ENCODE measurements at places on chromosomes 2 and 18. TPM values are rescaled to one million over a fixed set of nuclear protein-coding genes. Genes with fewer than 3 reads are reported as not detected.

DNA sequence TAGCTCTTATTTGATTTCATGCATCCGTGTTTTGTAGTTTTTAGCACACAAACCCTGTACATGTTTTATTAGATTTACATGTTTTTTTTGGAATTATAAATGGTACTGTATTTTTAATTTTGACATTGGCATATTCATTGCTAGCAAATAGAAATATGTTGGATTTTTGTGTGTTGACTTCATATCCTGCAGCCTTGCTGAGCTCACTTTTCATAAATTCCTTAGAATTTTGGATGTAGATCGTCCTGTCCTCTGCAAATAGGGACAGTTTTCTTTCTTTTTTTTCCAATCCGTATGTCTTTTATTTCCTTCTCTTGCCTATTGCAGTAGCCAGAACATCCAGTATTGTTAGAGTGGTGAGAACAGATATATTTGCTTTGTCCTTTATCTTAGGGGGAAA is 46.7 kb upstream of the GPR17 start:
- no peak overlapping the region for H3K27ac ChIP-seq
- no peak for DNase-seq
- no peaks in the 10 kb centered on the region for H3K36me3 ChIP-seq
- H3K4me1 ChIP-seq: no peaks in the 10 kb centered on the region
- no peaks in the 10 kb centered on the region for H3K27me3 ChIP-seq

DNA sequence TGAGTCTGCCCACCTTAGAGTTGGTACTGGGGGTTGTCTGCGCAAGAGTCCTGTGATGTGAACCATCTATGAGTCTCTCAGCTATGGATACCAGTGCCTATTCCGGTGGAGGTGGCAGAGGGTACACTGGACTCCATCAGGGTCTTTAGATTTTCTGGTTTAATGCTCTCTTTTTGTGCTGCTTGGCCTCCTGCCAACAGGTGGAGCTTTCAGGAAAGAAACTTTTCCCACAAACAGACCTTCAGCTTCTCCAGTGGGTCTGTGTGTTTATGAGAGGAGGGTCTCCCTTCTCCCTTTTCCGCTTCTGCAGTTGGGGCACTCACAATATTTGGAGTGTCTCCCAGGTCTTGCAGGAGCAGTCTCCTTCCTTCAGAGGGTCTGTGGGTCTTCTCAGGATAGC is 1721.9 kb upstream of the SLC39A10 start:
- H3K4me1 ChIP-seq: no peaks in the 10 kb centered on the region
- no peaks in the 10 kb centered on the region for H3K36me3 ChIP-seq
- H3K27ac ChIP-seq: no peak overlapping the region

GRCh38 chr2:190367091-190367490 is 23.7 kb downstream of the INPP1 start:
- peaks cover 59% of the 10 kb centered on the region for H3K36me3 ChIP-seq
- no peak overlapping the region for H3K27ac ChIP-seq
- no peaks in the 10 kb centered on the region for H3K27me3 ChIP-seq
- DNase-seq: no peak

GRCh38 chr2:230423851-230424458 is 8.0 kb downstream of the SP100 start:
- peak overlapping the region; percentile 81 for H3K27ac ChIP-seq
- no peak overlapping the region for H3K4me3 ChIP-seq
- peaks cover 36% of the 10 kb centered on the region for H3K4me1 ChIP-seq
- H3K36me3 ChIP-seq: no peaks in the 10 kb centered on the region
- H3K27me3 ChIP-seq: no peaks in the 10 kb centered on the region
- DNase-seq: no peak

- no peaks in the 10 kb centered on the region for H3K36me3 ChIP-seq
- no peak overlapping the region for H3K27ac ChIP-seq
- no peak for DNase-seq
- no peaks in the 10 kb centered on the region for H3K4me1 ChIP-seq
- H3K4me3 ChIP-seq: no peak overlapping the region
- H3K27me3 ChIP-seq: no peaks in the 10 kb centered on the region
Measured at GRCh38 chr2:62939735-62940491, 110.7 kb upstream of the OTX1 start.

The PLB1 gene
- 7.7 TPM for polyA plus RNA-seq

The RFX8 gene
- polyA plus RNA-seq: 0.71 TPM

DNA sequence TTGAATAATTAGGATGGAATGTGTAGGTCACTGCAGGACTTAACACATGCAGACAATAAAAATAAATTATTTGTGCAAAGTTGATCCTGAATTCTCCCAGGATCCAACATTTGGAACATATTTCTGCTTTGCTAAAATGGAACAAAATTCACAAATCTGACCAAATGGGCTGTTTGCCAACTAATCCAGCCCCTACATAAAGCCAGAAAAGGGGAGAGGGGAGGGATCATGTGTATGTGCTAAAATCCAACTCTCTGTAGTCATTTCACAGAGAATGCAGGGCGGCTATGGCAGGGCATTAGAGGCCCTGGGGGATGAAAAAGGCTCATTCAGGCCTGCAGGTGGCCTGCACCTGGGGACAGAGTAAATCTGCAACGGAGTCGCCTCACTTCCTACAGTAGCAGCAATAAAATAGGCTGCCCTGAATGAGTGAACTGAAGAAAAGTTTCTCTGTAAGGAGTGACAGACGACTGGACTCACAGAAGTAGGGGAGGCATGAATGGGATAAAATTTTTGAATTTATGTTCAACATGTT is 4.0 kb upstream of the ZFP36L2 start:
- peaks cover 9% of the 10 kb centered on the region for H3K4me1 ChIP-seq
- H3K36me3 ChIP-seq: no peaks in the 10 kb centered on the region
- no peak for DNase-seq
- H3K27ac ChIP-seq: no peak overlapping the region
- H3K27me3 ChIP-seq: no peaks in the 10 kb centered on the region

GRCh38 chr2:19866771-19867170 is 35.0 kb downstream of the TTC32 start:
- H3K27ac ChIP-seq: no peak overlapping the region
- no peak overlapping the region for H3K4me3 ChIP-seq
- H3K4me1 ChIP-seq: peaks cover 10% of the 10 kb centered on the region
- no peaks in the 10 kb centered on the region for H3K27me3 ChIP-seq

DNA sequence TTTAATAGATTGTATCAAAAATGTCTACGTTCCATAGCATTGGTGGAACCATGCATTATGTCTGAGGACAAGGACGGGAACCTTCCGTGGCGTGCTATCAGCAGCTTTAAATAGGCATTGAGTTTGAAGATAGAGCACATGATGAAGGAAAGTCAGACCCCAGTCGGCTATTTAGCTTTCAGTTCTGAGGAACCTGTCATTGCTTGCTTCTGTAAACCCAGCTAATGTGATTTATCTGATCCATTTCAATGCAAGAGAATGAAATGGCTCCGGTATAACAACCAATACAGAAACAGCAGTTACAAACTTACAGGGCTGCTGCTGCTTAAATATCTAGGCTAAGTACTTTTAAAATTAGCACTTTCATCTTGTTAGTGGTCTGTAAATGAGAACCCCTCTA is 503.3 kb downstream of the RNF144A start:
- H3K36me3 ChIP-seq: no peaks in the 10 kb centered on the region
- no peak overlapping the region for H3K4me3 ChIP-seq
- H3K27me3 ChIP-seq: peaks cover 6% of the 10 kb centered on the region
- no peak overlapping the region for H3K27ac ChIP-seq

DNA sequence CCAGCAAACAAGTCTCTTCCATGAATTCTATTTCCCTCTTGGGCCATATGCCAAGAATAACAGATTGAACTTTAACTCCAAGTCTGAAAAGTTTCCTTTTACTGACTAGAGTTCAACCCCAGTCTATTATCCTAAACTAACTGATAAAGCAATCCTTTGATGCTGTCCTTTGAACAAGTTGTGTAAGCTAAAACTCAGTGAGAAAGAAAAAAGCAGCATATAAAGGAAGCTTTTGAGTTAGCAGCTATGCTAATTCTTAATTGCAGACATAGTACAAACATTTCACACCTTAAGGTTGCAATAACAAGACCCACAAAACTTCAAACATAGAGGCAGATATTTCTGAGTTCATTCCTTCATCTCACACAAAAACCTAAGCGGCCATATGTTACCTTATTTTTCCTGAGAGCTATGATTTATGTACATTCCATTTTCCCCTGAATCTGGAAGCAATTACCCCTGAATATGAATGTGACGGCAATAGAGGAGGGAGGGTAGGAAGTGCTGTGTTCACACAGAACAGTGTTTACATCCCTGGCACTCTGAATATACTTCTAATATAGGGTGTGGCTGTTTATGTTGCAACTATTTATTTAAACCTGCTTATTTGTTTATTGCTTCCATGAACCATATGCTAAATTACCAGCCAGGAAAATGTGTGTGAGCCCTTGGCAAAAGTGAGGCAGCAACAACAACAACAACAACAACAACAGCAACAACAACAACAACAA is 180.6 kb downstream of the IRS1 start:
- no peak overlapping the region for H3K27ac ChIP-seq
- H3K27me3 ChIP-seq: no peaks in the 10 kb centered on the region
- H3K36me3 ChIP-seq: no peaks in the 10 kb centered on the region
- no peak overlapping the region for H3K4me3 ChIP-seq

The ATP8B1 gene
- 4.7 TPM for polyA plus RNA-seq

DNA sequence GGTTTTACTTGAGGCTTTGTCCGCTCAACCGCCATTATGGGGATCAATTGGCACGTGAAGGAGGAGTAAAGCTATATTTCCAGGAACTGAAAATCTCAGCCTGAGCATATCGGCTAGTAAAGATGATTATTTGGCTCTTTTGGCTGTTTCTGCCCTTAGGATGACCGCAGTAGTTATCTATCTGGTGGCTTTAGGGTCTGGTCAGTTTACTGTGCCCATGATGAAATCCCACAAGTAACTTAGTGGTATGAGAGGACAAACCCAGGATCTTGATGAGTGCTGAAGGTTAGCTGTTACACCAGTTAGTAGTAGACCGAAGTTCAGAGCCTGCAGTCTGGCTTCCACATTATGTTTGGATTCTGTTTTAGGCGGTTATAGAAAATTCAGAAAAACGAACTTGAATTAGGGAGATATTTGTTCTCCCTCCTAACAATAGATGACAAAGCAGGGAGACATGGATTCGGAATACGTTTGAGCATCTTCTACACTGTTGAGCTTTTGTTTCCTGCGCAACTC is 1.2 kb downstream of the MAT2A start:
- no peak for DNase-seq
- H3K36me3 ChIP-seq: peaks cover 47% of the 10 kb centered on the region
- H3K27ac ChIP-seq: peak overlapping the region; percentile 100

The AGXT gene
- polyA plus RNA-seq: 0.47 TPM

GRCh38 chr2:169136885-169137534 is 67.6 kb downstream of the DHRS9 start:
- no peaks in the 10 kb centered on the region for H3K4me1 ChIP-seq
- H3K27me3 ChIP-seq: no peaks in the 10 kb centered on the region
- no peak overlapping the region for H3K27ac ChIP-seq
- no peak overlapping the region for H3K4me3 ChIP-seq

The C2orf80 gene
- not detected for polyA plus RNA-seq

The AKAIN1 gene
- 5.4 TPM for polyA plus RNA-seq

DNA sequence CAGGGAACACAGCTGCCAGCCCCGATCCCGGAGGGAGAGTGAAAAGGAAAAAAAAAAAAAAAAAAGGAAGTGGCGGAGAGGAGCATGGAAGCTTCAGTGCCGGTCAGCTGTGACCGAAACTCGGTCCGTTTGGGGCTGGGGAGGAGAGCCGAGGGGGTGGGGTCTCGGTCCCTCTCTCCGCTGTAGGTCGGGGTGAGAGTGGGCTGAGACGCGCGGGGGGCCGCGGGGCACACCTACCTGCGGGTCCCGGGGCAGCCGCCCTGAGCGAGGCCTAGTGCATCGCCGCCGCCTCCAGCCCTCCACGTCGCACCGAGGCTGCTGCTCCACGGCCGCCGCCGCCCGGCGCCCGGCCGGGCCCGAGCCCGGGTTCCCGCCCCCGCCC is 536 bp downstream of the VPS54 start:
- H3K4me3 ChIP-seq: peak overlapping the region; percentile 49
- H3K27ac ChIP-seq: peak overlapping the region; percentile 99
- no peaks in the 10 kb centered on the region for H3K27me3 ChIP-seq

The DUSP28 gene
- polyA plus RNA-seq: 14.5 TPM

The LYPD1 gene
- 0.94 TPM for polyA plus RNA-seq

The KHK gene
- polyA plus RNA-seq: 6.7 TPM

- no peaks in the 10 kb centered on the region for H3K4me1 ChIP-seq
- H3K27me3 ChIP-seq: no peaks in the 10 kb centered on the region
- H3K27ac ChIP-seq: no peak overlapping the region
- H3K4me3 ChIP-seq: no peak overlapping the region
Measured at GRCh38 chr2:195451160-195451559, 205.9 kb upstream of the SLC39A10 start.

All from adrenal gland (tissue), 19 donors.